T-helper 17 cell (primary cell): ENCODE measurements at places on chromosomes 2 and 18.

- no peak for DNase-seq
Observed at GRCh38 chr18:35519148-35519899, 21.6 kb upstream of the INO80C start.

DNA sequence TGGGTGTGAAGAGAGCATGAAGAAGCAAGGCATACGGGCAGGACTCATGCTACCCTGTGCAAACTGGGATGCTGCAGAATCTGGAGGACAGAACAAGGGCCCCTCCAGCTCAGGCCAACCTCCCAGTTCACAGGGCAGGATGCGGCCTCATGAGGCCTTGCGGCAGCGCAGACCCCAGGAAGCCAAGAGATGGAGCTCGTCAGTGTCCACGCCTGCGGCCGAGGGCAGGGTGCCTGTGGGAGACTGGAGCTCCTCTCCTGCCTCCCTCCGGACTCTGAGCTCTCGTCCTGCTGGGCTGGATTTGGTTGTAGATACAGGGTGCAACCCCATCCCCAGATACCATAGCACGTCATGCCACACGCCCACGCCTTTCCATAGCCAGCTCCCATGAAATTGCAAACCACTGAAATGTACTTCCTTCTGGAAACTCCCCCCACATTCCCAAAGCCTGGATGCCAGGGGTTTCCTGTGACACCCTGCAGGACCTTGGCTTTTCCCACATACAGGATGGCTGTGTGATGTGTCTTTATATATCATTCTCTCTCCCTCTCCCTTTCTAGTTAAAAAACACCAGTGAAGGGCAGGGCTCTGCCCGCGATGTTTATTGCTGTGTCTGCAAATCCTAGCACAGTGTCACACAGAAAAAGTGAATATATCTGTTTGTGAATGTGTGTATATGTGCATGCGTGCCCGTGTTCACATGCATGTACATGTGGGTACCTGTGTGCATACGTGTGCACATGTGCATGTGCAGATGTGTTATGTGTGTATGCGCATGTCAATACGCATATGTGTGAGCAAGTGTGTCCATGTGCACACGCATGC, 12.3 kb upstream of the SNTG2 start:
- DNase-seq, result no peak

GRCh38 chr18:80232030-80232429, 15.3 kb downstream of the PARD6G start:
- DNase-seq, result no peak

GRCh38 chr2:194819367-194819766, 837.7 kb upstream of the SLC39A10 start:
- no peak for DNase-seq

DNA sequence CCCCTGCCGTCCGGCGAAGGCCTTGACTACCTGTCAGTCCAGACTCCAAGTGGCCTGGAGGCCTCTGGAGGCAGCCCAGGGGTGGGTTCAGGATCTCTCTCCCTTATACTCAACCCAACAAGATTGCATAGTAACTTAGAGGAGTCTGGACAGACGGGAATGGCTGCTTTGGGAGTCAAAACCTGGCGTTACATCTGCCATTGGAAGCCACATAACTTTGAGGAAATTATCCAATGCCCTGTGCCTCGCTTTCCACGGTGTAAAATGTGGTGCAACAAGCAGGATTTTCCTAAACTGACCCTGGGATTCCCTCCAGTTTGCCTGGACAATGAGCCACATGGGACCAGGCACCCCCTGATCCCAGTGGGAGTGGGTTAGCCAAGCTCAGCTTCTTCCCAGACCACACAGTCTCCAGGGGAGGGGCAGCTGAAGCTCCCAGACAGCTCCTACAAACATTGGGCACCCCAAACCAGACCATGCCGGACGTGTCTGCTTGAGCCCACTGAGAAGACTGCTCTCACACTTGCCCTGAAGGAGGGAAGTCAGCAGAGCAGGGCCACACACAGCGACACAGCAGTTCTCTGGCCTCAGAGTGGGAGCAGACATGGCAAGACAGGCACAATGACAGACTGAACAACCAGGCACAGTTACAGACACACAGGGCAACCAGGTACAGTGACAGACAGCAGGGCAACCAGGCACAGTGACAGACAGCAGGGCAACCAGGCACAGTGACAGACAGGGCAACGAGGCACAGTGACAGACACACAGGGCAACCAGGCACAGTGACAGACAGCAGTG, 65.6 kb upstream of the RAB6C start:
- no peak for DNase-seq

GRCh38 chr2:42755191-42755880, 8.6 kb downstream of the OXER1 start:
- DNase-seq, result no peak

DNA sequence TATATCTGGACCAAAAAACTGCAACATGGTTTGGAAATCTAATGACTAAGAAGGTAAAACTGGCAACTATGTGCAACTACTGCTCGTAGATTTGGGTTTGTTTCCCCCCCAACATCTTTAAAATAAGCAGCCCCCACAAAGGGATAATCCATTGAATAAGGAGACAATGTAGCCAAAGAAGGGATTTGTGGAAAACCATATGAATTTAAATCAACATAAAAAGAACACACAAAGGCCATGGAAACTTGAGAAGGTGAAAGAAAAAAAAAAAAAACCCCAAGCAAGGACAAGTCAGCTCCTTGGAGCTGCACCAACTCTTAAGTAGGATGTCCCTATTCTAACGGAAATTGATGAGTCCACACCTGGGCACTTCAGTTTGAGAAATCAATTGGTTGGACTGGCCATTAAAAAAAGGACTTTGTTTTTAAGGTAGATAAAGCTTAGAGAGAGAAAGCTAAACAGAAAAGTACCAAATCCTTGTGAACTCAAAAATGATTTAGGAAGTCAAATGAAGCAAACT, 53.7 kb upstream of the ST8SIA5 start:
- no peak for DNase-seq

GRCh38 chr2:39325966-39326365, 82.2 kb upstream of the CDKL4 start:
- no peak for DNase-seq

DNA sequence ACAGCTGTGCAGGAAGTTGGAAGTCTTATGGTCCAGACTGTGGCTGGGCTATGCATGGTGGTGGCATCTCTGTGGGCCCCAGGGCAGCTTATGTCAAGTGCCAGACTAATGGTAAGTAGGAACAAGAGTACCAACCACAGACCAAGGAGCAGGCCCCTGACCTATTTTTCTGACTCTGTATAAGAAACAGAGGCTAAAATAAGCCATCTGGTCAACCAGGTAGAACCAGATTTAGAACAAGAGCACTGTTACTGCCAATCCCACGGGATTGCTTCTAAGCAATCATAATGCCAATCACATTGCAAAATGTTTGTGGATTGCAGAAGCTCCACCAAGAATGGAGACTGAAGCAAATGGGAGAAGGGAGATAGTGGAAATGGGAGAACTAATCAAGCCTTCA, 11.1 kb upstream of the ST3GAL5 start:
- no peak for DNase-seq

DNA sequence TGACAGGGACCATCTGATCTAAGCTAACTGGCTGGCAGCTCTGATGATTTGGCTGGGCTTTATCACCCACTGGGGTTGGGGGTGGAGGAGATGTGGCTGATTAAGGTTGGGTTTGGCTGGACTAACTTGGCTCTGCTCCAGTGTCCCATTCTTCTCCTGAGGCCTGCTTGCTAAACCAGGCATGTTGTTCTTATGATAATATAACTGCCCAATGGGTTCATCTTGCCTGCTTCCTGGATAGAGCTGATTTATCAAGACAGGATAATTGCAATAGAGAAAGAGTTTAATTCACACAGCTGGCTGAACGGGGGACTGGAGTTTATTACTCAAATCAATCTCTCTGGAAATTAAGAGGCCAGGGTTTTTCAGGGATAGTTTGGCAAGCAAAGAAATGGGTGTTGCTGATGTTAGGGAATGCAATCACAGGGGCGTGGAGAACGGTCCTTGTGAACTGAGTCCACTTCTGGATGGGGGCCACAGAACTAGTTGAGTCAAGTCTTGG, 150.4 kb downstream of the PTH2R start:
- no peak for DNase-seq

DNA sequence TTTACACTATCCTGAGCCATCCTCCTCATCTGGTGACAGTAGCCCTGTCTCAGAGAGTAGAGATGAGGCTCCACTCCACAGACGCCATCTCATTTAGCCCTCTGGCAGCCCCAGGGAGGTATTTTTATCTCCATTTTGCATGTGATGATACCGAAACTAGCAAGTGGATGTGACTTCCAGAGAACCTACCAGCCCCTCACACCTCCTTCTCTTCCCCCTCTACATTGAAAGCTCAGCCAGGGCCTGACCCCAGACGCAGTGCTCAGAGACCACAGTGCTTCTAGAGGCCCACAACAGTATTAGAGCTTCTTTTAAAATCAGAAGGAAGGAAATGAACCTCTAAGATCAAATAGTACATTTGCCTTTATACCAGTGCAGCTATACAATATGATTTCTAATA, 8.3 kb downstream of the GYPC start:
- no peak for DNase-seq

- no peak for DNase-seq
Observed at GRCh38 chr18:36128530-36128870, 640 bp downstream of the SLC39A6 start.

DNA sequence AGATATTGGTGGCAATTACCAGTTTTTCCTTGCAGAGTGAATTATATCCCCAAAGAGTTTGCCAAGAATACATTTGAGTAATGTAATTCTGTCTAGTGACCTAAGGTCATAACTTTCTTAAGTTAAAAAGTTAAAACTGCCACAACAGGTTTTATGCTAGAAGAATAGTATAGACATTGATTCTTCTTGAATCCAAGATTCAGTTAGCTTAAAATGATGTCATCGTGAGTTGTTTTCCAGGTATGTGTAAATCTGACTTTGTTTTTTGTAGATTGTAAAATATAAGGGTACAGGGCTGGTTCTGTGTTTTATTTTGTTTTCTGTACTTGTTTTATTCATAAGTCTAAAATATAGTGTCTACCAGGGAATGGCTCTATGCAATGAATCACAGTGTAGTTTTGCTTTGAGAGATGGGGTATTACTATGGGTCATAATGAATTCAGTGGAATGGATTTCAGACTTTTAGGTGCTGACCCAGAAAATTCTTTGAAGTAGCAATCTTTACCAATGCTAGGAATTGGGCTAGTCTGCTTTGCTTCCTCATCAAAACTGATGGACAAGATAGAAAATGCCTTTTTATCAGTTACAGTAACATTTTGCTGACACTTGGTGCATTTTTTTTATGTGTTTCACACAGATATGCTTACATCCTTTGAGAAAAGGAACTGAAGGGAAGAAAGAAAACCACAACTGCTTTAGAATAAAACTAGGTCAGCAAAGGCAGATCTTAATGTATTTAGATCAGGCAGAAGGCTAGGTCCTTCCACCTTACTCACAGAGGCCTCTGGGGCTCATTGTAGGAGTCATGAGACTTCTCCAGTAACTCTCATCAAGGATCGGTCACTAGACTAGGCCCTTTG, 20.8 kb upstream of the MGAT5 start:
- DNase-seq, result no peak

GRCh38 chr2:26126074-26126473, 46.8 kb upstream of the GAREM2 start:
- no peak for DNase-seq

DNA sequence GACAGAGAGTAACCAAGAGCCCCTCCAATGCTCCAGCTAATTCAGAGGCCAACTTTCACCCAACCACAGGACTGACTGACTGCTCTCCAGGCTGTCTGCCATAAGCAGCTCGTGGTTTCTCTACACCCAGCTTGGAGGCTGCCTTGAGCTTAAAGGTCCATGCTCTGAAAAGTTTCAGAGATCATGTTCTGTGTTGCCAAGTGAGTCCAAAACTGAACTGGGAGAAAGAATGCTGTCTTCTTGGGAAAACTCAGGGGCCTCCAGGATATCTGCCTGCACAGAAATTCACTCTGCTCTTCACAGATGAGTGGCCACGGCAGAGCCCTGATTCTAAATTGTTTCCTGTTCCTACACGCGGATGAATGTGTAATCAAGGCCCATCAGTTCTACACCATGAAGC, 51.1 kb downstream of the LPIN2 start:
- DNase-seq, result no peak

DNA sequence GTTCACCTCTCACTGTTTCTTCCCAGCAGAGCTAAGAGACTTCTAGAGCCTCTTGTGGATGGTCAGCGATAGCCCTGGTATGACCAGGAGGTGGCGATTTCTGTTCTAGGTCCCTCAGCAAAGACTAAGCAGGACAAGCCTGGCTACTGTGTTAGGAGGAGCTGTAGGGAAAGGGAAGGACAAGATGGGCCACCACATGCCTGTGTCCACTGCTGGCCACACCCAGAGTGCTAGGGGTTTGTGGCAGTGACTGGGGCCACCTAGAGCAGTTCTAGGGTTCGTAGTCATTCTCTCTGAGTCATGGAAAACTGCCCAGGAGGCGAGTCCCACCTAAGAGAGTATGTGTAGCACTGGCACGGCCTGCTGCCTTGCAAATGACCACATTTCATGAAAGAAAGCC, 179.4 kb downstream of the ALPK2 start:
- DNase-seq, result no peak

- DNase-seq, result peak; percentile 29
Observed at GRCh38 chr2:70083344-70084156, 3.7 kb upstream of the PCBP1 start.

GRCh38 chr18:44941516-44941915, 260.8 kb downstream of the SETBP1 start:
- no peak for DNase-seq

DNA sequence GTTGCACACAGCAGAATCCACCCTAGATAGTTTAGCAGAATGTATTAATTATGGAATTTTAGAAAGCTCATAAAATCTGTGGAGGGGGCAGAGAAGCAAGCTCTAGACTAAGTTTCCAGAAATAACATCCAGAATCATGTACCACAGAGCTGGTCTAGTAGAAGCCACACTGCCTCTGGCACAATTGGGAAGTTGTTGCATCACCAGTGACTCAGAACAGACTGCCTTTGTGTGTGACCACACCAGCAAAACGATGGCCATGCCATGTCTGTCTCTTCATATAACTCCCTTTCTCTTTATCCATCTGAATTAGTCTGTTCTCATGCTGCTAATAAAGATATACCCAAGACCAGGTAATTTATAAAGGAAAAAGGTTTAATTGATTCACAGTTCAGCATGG, 158.9 kb downstream of the CCDC148 start:
- no peak for DNase-seq
